ENCODE measurements at places on chromosomes 4 and X.

DNA sequence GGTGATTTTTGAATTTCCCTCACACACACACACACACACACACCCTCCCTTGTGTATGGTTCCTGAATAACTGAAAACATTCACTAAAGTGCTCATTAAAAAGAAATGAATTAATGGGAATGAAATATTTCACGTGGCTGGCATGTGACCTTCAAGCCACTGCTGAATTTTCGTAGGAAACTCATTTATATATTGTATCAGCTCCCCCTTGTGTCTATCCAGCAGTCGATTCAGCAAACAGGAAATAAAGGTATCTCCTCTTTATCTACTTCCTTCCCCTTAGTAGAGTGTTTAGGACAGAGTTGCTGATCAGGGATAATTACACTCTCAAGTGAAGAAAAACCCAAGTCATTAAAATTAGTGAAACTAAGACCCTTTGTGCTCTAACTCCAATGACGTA is 912.6 kb upstream of the LCORL start:
- H3K4me3 ChIP-seq: no peak overlapping the region
- H3K27ac ChIP-seq: no peak overlapping the region
- H3K36me3 ChIP-seq: no peaks in the 10 kb centered on the region
- H3K4me1 ChIP-seq: no peaks in the 10 kb centered on the region
- no peaks in the 10 kb centered on the region for H3K27me3 ChIP-seq
- DNase-seq: peak; percentile 4

- H3K4me3 ChIP-seq: no peak overlapping the region
- no peak for DNase-seq
- H3K27ac ChIP-seq: no peak overlapping the region
- H3K4me1 ChIP-seq: no peaks in the 10 kb centered on the region
Measured at GRCh38 chrX:13741695-13742094, 7.1 kb downstream of the OFD1 start.

GRCh38 chrX:69988955-69989394 is 60.8 kb downstream of the AWAT2 start:
- no peak overlapping the region for H3K4me3 ChIP-seq
- no peaks in the 10 kb centered on the region for H3K36me3 ChIP-seq
- H3K27me3 ChIP-seq: no peaks in the 10 kb centered on the region
- H3K4me1 ChIP-seq: no peaks in the 10 kb centered on the region
- no peak for DNase-seq
- no peak overlapping the region for H3K27ac ChIP-seq

DNA sequence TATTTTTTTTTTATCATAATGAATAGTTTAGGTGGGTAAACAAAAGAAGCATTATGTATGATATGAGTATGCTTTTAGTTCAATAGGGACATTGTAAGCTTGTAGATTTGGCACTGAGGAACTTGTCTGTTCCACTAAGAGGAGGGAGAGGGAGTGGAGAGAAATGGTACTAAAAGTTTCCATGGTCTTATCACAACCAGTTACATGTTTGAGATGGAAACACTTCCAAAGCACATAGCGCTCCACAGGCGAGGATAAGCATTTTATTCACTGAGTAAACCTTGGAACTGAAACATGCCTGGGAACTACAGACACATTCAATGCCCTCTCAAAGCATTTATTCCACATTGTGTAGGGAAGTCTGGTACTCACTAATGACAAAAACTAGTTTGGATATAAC is 15.5 kb downstream of the MYOZ2 start:
- H3K4me3 ChIP-seq: no peak overlapping the region
- no peaks in the 10 kb centered on the region for H3K36me3 ChIP-seq
- H3K27me3 ChIP-seq: no peaks in the 10 kb centered on the region
- no peak for DNase-seq
- H3K27ac ChIP-seq: no peak overlapping the region

GRCh38 chrX:154090731-154091130 is 6.8 kb downstream of the MECP2 start:
- peaks cover 5% of the 10 kb centered on the region for H3K4me1 ChIP-seq
- H3K27me3 ChIP-seq: no peaks in the 10 kb centered on the region
- no peak overlapping the region for H3K4me3 ChIP-seq
- no peak for DNase-seq
- no peak overlapping the region for H3K27ac ChIP-seq

DNA sequence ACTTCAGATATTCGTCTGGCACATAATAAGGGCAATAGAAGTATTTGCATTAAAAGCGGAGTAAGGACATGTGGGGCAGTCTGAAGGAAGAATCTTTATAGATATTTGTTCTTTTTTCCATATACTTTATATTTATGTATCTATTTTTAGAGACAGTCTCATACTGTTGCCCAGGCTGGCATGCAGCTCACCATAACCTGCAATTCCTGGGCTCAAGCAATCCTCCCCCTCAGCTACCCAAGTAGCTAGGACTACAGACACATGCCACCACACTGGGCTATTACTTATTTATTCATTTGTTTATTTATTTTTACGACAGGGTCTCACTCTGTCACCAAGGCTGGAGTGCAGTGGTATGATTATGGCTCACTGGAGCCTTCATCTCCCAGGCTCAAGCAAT is 16.7 kb upstream of the MRPL1 start:
- H3K36me3 ChIP-seq: no peaks in the 10 kb centered on the region
- H3K27me3 ChIP-seq: no peaks in the 10 kb centered on the region
- H3K27ac ChIP-seq: no peak overlapping the region
- H3K4me1 ChIP-seq: no peaks in the 10 kb centered on the region

- no peaks in the 10 kb centered on the region for H3K27me3 ChIP-seq
- no peak overlapping the region for H3K27ac ChIP-seq
- H3K4me1 ChIP-seq: no peaks in the 10 kb centered on the region
- DNase-seq: no peak
- no peak overlapping the region for H3K4me3 ChIP-seq
Measured at GRCh38 chrX:123525123-123525725, 207.6 kb downstream of the THOC2 start.

GRCh38 chr4:143148521-143148920 is 36.2 kb upstream of the USP38 start:
- DNase-seq: no peak
- no peaks in the 10 kb centered on the region for H3K4me1 ChIP-seq
- H3K27ac ChIP-seq: no peak overlapping the region
- no peak overlapping the region for H3K4me3 ChIP-seq

DNA sequence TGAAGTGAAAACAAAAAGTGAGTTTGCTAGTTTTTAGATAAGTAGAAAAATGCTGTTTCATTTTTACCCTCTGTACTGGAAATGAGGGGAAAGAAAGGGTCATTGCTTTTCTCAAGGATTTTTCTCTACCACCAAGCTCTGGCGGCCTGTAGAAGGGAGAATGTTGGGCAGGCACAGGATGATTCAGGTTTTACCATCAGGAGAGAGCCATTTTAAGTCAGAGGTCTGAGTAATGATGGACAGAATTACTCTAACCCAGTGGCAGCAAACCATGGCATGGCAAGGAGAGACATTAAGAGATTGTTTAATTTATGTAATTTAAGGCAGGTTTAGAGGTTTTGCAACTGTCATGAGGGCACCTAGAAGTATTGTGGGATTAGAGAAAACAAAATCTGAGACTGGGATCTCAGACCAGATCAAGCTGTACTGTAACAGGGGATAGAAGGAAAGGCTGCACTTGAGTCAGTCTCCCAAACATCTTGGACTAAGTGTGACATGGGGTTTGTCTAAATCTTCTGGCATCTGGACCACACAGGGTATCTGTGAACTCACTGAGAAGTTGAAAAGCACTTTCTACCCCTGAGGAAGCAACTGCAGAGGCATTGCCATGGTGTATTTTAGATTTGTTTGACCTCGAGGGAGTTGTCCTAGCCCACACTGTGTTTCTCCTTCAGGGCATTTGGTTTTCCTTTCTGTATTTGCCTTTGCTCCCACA is 81.6 kb downstream of the BANK1 start:
- no peaks in the 10 kb centered on the region for H3K36me3 ChIP-seq
- no peaks in the 10 kb centered on the region for H3K4me1 ChIP-seq
- no peak overlapping the region for H3K27ac ChIP-seq
- DNase-seq: no peak
- no peaks in the 10 kb centered on the region for H3K27me3 ChIP-seq

GRCh38 chr4:83150653-83151330 is 36.3 kb upstream of the PLAC8 start:
- no peaks in the 10 kb centered on the region for H3K27me3 ChIP-seq
- H3K36me3 ChIP-seq: no peaks in the 10 kb centered on the region
- no peaks in the 10 kb centered on the region for H3K4me1 ChIP-seq
- no peak overlapping the region for H3K4me3 ChIP-seq
- H3K27ac ChIP-seq: no peak overlapping the region
- DNase-seq: no peak

- H3K4me1 ChIP-seq: no peaks in the 10 kb centered on the region
- no peak overlapping the region for H3K4me3 ChIP-seq
- no peak for DNase-seq
- H3K27ac ChIP-seq: no peak overlapping the region
Measured at GRCh38 chr4:95209927-95210326, 338.8 kb downstream of the UNC5C start.

GRCh38 chr4:119638359-119638758 is 9.8 kb upstream of the PDE5A start:
- no peak for DNase-seq
- no peaks in the 10 kb centered on the region for H3K4me1 ChIP-seq
- H3K4me3 ChIP-seq: no peak overlapping the region
- no peaks in the 10 kb centered on the region for H3K27me3 ChIP-seq
- no peak overlapping the region for H3K27ac ChIP-seq

- DNase-seq: no peak
- H3K4me3 ChIP-seq: no peak overlapping the region
- no peaks in the 10 kb centered on the region for H3K27me3 ChIP-seq
Measured at GRCh38 chr4:122346503-122346902, 32.3 kb upstream of the ADAD1 start.

DNA sequence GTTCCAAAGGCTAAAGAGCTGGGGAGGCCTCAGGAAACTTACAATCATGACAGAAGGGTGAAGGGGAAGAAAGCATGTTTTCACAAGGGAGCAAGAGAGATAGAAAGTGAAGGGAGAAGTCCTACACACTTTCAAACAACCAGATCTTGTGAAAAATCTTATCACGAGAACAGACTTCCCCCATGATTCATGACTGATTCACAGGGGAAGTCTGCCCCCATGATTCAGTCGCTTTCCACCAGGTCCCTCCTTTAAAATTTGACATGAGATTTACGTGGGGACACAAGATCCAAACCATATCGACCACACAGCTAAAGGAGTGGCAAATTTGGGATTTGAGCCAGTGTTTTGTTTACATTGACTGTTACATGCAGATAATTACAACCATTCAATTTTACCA is 971.1 kb upstream of the HS3ST1 start:
- DNase-seq: no peak
- no peaks in the 10 kb centered on the region for H3K36me3 ChIP-seq
- no peaks in the 10 kb centered on the region for H3K4me1 ChIP-seq

GRCh38 chr4:53040459-53040815 is 178.3 kb downstream of the RASL11B start:
- H3K36me3 ChIP-seq: no peaks in the 10 kb centered on the region
- no peaks in the 10 kb centered on the region for H3K27me3 ChIP-seq
- no peak for DNase-seq
- H3K4me3 ChIP-seq: no peak overlapping the region
- no peak overlapping the region for H3K27ac ChIP-seq
- H3K4me1 ChIP-seq: peaks cover 3% of the 10 kb centered on the region

DNA sequence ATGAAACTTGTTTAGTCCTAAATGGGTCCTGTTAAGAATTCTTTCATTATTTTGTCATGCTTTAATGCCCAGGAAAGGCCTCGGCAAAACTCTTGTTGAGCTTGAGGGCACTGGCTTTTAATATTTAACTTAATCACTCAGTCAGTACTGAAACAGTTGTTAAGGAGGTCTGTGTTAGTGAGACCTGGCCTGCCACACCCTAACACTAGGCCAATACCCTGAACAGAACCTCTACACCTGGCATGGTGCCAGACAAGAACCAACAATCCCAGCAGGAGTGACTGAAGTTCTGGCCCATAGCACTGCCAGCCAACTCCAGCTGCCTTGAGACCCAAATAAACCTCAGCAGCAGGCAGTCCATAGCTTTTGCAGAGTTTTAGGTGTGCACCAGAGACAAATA is 85.7 kb upstream of the ITM2A start:
- H3K4me1 ChIP-seq: no peaks in the 10 kb centered on the region
- no peaks in the 10 kb centered on the region for H3K27me3 ChIP-seq
- no peak overlapping the region for H3K4me3 ChIP-seq
- H3K36me3 ChIP-seq: no peaks in the 10 kb centered on the region
- H3K27ac ChIP-seq: no peak overlapping the region

- no peak overlapping the region for H3K4me3 ChIP-seq
- no peak overlapping the region for H3K27ac ChIP-seq
Measured at GRCh38 chr4:3079694-3080123, 5.2 kb downstream of the HTT start.

- no peaks in the 10 kb centered on the region for H3K27me3 ChIP-seq
- no peak for DNase-seq
- no peaks in the 10 kb centered on the region for H3K36me3 ChIP-seq
- H3K4me1 ChIP-seq: no peaks in the 10 kb centered on the region
- no peak overlapping the region for H3K27ac ChIP-seq
- H3K4me3 ChIP-seq: no peak overlapping the region
Measured at GRCh38 chr4:171979461-171979860, 166.3 kb downstream of the GALNTL6 start.

GRCh38 chr4:53778155-53778554 is 186.9 kb upstream of the LNX1 start:
- no peaks in the 10 kb centered on the region for H3K27me3 ChIP-seq
- peaks cover 10% of the 10 kb centered on the region for H3K4me1 ChIP-seq
- no peak overlapping the region for H3K27ac ChIP-seq
- no peak for DNase-seq

GRCh38 chr4:31657859-31658570 is 937.8 kb downstream of the PCDH7 start:
- H3K27ac ChIP-seq: no peak overlapping the region
- no peaks in the 10 kb centered on the region for H3K4me1 ChIP-seq
- no peak overlapping the region for H3K4me3 ChIP-seq

GRCh38 chr4:100041646-100042045 is 91.6 kb upstream of the H2AZ1 start:
- no peaks in the 10 kb centered on the region for H3K4me1 ChIP-seq
- H3K27me3 ChIP-seq: no peaks in the 10 kb centered on the region
- no peaks in the 10 kb centered on the region for H3K36me3 ChIP-seq
- H3K27ac ChIP-seq: no peak overlapping the region
- DNase-seq: no peak

DNA sequence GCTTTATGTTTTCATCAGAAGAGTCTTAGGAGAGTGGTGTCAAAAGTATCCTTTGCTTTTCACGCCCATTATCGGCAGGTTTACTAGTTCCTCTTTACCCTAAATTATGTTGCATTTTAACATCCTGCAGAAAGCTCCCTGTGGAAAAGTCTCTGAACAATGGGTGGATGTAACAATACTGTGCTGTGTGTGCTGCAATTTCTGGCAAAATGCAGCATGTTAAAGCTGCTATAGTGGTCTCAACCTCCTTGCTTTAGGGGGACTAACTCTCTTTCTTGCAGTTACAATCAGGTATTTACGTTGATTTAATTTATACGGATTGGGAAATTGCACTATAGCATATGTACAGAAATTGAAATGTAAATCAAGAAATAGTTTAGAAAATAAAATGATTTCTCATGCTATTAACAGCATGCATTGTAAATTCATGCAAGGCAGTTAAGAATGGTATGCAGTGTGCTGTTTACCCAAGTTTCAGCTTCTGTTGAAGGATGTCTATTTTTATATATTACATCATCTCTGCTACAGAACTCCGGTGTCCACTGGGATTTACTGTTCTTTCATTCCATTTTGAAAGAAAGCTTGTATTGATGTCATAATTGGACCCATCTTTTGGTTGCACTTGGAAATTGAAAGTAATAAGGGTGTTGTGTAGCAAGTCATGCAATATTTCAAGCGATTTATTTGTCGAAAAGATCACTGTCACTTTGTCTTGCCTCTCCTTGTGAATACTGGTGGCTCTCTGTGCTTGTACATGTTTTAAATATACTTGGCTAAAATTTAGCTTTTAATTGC is 145.7 kb downstream of the RAPGEF2 start:
- peak; percentile 82 for DNase-seq
- no peak overlapping the region for H3K27ac ChIP-seq
- peaks cover 4% of the 10 kb centered on the region for H3K4me1 ChIP-seq
- H3K4me3 ChIP-seq: peak overlapping the region; percentile 40

All from fibroblast of lung (primary cell).